Activated CD4-positive, alpha-beta T cell treated with anti-CD3 and anti-CD28 coated beads, Interleukin-2, amount 50 U/mL, for 4 hours (primary cell): ENCODE measurements at places on chromosomes 7 and 10.

DNA sequence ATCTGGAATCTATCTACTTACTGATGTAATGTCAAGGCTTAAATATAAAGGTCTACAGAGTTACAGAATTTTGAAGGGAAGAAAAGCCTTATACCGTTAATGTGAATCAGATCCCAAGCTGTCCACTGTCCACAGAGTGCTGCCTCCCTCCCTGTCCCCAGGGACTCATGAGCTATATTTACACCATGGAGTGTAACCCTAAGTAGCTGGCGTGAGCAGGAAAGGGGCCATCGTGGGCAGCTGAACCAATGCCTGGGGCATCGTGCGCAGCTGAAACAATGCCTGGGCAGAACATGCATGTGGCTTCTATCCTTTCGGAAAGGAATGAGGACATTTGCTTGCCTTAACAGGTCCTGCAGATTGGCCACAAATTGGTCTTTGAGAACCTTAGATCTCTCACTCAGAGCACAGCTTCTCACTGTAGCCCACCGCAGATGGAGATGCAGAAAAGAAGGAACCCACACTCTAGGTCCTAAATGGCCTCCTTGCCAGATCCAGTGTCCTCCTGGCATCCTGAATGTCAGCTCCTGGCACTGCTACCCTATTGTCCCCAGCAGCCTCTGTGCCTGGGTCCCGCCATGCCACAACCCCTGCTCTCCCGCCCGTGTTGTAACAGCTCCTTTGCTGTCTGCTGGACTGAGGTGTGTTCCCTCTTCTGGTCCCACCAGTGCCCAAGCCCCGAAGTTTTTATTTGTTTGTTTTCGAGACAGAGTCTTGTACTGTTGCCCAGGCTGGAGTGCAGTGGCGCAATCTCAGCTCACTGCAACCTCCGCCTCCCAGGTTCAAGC is 30.3 kb downstream of the CCDC3 start:
- no peak for DNase-seq

GRCh38 chr7:100946766-100947365 is 2.5 kb upstream of the MUC3A start:
- DNase-seq, result no peak

- no peak for DNase-seq
These were observed 14.3 kb downstream of the PRF1 start for GRCh38 chr10:70588255-70588654.

DNA sequence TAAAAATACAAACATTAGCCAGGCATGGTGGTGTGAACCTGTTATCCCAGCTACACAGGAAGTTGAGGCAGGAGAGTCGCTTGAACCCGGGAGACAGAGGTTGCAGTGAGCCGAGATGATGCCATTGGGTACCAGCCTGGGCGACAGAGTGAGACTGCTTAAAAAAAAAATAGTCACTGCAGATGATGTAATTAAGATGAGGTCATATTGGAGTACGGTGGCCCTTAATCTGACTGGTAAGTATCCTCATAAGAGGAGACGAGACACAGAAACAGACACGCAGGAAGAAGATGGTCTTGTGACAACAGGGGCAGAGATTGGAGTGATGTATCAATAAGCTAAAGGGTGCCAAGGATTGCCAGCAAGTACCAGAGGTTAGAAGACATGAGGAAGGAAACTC is 156.0 kb downstream of the FAM107B start:
- no peak for DNase-seq

DNA sequence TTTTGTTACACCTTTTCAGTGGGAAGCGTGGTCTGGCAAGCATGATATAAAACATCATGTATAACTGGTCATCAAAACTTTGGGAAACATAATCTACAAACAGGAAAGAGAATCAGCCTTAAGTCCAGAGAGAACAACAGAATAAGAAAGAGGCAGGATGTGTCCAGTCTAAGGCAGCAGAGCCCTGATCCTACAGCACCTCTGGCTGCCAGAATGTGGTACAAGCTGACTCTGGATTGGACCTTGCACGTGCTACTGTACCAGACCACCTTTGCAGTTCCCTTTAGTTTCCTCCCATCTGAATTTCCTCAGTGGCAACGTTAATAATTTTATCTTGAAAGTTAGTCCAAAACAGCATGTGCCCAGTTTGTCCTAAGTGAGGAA is 824.6 kb upstream of the IGFBP3 start:
- DNase-seq, result no peak
